ENCODE measurements at places on chromosomes 1 and 21.

DNA sequence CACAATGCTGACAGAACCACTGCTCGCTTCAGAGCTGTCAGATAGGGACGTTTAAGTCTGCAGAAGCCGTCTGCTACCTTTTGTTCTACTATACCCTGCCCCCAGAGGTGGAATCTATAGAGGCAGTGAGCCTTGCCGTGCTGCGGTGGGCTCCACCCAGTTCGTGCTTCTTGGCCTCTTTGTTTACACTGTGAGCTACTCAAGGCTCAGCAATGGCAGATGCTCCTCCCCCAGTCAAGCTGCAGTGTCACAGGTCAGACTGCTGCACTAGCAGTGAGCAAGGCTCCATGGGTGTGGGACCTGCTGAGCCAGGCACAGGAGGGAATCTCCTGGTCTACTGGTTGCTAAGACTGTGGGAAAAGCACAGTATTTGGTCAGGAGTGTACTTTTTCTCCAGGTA is 47.1 kb downstream of the LEPR start:
- no peak for DNase-seq

DNA sequence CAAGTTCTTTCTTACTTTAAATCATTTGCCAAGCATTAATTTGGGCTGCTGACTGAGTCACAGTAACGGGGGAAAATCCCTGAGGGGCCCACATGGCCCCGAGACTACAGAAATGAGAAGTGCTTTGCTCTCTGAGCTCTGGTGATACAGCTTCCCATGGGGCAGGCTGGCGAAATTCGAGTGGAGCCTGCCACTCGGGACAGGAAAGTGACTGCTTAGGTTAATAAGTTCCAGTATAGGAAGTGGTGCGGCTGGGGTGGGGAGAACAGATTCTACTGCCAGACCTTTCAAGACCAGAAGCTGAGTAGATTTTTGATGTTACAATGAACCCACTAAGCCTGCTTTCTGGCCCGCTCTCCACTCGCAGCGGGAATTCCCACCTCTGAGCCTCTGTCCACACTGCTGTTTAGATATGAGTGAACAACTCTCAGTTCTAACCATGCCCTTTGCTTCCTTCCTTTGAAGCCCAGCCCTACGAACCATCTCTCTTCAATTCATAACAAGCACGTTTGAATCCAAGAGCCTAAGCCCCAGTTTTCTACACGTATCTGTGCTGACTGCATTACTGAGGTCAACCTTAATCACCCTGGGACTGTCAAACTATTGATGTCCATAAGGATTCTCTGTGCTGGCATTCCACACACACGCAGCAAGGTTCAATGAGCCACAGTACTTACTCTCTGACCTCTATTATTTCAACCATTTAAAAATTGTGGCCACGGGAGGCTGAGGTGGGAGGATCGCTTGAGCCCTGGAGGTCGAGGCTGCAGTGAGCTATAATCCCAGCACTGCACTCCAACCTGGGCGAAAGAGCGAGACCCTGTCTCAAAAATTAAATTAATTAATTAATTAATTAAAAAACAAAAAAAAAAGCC is 9.6 kb downstream of the ZBTB17 start:
- peak; percentile 53 for DNase-seq

DNA sequence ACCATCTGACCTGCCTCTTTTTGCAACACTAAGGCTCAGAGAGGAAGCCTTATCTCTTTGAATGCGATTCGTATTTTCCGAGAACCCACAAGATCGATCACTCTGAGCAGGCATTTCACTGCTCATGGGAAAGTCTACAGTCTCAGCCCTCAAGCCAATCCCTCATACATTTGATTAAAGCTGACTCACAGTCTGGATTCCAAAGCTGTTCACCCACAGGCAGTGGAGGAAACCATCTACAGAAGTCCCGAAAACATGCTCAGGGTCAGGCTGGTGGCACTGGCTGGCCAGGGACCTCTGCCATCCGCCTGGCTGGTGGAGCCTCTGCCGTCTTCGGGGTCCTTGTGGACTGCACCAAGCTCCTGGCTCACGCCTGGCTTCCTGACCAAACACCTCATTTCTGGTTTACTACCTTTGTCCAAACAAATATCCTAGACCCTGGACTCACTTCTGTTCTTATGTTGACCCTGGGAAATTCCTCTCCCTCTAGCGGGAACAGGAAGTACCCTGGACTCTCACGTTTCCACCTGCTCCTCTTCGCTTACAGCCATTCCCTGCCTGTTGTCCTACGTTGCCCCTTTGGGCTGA is 650.0 kb downstream of the SMYD3 start:
- DNase-seq: no peak

GRCh38 chr1:46224966-46225365 is 21.8 kb downstream of the LURAP1 start:
- DNase-seq: no peak

DNA sequence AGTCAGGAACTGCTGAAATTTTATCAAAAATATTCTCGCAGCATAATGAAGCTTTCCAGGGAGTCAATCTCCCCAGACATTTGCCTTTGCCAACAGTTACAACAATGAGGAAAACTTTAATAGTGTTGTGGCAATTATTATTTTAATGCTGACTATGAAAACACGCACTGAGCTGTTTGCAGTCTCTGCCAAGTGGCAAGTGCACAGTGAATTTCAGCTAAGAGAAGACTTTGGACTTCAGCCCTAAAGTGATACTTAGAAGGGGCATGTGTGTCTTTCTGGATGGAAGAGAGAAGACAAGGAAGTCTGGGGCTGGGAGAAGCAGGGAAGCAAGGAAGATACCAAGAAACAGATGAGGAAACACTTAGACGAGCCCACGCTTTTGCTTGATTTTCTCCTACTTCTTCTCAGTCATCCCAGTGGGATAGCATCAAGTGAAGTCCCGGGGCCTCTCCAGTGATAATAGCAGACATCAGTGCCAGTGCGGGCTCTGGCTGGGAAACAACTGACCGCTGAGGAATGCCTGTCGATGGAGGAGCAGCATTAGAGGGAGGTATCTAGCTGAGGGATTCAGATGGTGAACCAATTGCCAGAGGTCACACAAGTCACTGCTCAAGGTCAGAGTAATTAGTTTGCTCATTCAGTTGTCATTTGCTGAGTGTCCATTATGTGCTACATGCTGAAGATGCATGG is 196.3 kb downstream of the TTLL7 start:
- no peak for DNase-seq

DNA sequence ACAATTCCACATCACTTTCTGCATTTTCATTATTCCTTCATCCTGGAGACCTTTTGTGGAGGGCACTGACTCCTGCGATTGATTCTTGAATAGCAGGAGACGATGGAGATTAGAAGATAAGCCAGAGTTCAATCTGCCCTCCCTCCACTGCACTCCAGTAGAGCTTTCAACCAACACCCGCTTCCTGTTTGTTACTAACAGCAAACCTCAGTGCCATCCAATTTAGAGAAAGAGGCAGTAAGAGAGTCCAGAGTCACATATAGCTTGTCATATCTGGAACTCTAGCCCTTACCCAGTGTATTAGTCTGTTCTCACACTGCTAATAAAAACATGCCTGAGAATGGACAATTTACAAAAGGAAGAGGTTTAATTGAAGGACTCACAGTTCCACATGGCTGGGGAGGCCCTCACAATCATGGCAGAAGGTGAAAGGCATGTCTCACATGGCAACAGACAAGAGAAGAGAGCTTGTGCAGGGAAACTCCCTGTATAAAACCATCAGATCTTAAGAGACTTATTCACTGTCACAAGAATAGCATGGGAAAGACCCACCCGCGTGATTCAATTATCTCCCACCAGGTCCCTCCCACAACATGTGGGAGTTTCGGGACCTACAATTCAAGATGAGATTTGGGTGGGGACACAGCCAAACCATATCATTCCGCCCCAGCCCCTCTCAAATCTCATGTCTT is 55.9 kb downstream of the PCBP3 start:
- DNase-seq: no peak

GRCh38 chr1:111671852-111672251 is 52.3 kb downstream of the RAP1A start:
- no peak for DNase-seq

DNA sequence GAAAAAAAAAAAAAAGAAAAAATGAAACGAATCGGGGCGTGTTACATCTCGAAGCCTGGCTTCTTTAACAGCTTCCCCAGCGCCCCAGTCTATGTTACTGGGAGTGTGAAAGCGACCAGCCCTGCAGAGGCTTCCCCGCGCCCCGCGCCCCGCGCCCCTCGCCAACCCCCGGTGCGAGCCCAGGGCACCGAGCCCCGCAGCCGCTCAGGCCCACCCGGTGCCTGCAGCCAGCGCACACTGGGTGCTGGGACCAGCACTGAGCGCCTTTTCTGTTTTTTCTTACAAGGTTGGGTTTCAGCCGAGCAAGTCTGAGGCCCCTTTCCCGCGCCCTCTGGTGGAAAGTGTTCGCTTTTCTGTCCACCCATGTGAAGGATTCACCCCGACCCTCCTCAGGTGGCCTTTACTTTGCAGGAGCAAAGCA is 42.1 kb upstream of the ZNF496 start:
- DNase-seq: peak; percentile 74

GRCh38 chr1:39652554-39652953 is 13.1 kb upstream of the HEYL start:
- DNase-seq: no peak

- no peak for DNase-seq
Observed at GRCh38 chr1:60133000-60133673, 59.6 kb upstream of the C1orf87 start.

DNA sequence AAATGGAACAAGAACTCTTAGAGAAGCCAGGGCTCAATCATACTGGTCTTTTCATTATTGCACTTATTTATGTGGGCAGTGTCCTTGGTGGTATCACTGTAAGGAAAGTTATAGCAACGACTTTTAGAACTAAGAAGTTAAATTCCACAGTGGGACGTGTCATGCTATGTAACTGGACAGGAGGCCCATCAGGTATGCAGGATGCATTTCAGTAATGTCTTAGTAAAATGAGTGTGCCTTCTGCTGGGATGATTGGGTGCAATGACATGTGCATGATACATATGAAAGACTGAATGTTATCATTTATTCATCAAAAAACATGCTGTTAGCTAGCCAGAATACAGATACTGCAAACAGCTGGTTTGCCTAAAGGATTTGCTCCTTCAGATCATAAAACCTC is 6.9 kb upstream of the ATP1B1 start:
- DNase-seq: no peak

DNA sequence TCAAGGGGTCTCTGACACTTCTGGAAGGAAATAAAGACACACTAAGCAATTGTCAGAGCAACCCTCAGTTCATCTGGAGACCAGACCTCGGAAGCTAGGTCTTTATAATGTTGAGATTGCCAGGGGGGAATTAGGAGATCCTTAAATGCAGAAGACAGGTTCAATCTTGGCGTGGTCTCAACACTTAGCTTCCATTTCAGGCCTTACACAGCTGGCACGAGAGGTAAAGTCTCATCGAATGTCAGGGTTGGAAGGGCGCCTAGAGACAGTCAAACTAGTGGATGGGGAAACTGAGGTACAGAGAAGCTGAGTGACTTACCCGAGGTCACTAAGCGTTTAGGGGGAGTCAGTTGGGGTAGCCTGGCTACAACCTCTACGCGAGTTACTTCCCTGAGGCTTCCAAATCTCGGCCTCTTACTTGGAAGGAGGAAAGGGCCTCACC is 562 bp upstream of the EPB41 start:
- DNase-seq: no peak

DNA sequence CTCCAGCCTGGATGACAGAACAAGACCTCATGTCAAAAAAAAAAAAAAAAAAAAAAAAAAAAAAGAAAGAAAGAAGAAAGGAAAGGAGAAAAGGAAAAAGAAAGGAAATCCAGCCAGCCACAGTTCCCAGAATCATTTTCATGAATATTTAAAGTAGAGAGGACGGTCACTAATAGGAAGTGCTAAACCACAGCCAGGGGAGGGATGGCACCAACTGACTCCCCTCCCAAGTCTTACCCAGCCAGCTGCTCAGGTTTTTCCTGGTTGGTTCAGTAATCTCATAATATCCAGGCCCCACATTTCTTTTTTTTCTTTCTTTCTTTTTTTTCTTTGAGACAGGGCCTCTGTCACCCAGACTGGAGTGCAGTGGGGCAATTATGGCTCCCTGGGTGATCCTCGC is 63.9 kb upstream of the AK4 start:
- DNase-seq: no peak

DNA sequence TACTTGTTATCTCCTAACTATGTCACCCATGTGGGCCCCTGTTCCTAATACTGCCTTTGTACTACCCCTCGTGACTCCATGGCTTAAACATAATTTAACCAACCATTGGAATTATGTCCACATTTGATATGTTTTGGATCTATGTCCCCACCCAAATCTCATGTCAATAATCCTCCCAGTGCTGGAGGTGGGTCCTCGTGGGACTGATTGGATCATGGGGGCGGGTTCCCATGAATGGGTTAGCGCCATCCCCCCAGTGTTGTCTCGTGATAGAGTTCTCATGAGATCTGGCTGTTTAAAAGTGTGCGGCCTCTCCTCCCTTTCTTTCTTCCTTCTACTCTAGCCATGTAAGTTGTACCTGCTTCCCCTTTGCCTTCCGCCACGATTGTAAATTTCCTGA is 9.8 kb downstream of the CBR1 start:
- no peak for DNase-seq

DNA sequence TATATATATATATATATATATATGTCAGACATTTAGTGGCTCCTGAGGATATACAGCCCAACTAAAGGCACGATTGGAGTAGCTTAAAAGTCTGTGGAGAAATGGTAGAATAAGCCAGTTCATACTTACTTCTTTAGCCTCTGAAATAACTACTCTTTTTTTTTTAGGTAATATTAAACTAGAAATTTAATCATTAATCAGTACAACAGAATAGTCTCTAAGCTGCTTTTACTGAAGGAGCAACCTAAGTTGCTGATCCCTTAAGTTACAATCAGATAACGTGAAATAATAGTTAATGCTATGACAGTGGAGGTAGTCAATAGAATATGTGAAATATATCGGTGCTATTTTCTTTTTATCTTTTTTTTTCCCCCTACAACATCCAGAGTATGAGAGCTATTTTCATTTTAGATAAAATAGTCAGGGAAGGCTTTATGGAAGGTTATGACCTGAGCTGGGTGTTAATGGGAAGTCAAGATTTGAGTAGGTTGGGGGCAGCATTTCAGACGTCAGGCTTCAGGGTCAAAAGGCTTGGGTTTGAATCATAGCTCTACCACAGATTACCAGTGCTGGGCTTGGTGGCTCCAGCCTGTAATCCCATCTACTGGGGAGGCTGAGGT is 15.6 kb downstream of the ZMPSTE24 start:
- no peak for DNase-seq

- DNase-seq: no peak
Observed at GRCh38 chr1:201489643-201490261, 17.2 kb downstream of the CSRP1 start.

Data from CD4-positive, alpha-beta T cell treated with Interleukin-6 for 4 hours (primary cell).